ENCODE measurements at places on chromosomes 12 and 14. TPM values are rescaled to one million over a fixed set of nuclear protein-coding genes. Genes with fewer than 3 reads are reported as not detected.

- peak; percentile 31 for DNase-seq
These were observed 40.6 kb downstream of the SCN8A start for GRCh38 chr12:51631591-51631990.

DNA sequence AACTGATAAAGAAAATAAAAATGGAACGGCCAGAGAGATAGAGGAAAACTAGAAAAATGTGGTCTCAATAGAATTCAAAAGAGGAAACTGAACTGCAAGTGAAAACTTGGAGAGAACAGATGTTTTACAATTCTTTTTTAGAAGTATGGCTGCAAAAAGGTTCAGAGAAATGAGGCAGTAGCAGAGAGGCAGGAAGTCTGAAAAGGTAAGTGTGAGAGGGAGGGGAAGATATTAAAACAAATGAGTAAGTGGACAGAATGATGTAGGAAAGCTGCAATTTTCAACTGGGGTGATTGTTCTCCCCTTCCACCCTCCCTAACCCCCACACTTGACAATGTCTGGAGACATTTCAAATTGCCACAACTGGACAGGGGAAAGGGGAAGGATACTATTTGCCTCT is 12.9 kb downstream of the BTBD7 start:
- no peak for DNase-seq

DNA sequence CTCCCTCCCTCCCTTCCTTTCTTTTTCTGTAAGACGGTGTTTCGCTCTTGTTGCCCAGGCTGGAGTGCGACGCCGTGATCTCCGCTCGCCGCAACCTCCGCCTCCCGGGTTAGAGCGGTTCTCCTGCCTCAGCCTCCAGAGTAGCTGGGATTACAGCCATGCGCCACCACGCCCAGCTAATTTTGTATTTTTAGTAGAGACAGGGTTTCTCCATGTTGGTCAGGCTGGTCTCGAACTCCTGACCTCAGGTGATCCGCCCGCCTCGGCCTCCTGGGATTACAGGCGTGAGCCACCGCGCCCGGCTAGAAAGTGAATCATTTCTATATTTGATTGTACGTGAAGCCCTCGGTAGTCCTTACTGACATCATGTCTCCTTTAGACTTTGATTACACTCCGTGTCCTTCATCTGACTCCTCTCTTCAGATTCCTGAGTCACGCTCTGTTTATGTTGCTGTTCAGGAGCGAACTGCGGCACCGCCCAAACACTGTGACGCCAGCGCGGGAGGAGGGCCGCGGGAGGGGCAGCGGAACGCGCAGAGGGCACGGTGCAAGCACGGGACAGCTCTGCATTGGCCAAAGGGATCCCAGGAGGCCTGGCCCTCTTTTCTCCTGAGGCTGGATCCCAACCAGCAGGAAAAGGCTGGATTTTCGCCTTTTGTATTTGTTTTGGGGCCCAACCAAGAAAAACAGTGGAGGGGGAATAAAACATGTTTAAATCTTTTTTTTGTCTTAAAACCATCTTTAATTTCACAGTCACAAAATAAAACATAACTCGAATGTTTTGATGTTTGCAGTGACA is 538 bp upstream of the GABARAPL1 start:
- peak; percentile 99 for DNase-seq

- no peak for DNase-seq
These were observed 334.9 kb downstream of the SNAPC1 start for GRCh38 chr14:62097072-62097471.

- DNase-seq = no peak
These were observed 14.2 kb downstream of the CEP128 start for GRCh38 chr14:80927083-80927989.

GRCh38 chr14:91416744-91417119 is 888 bp downstream of the CCDC88C start:
- DNase-seq = no peak

- DNase-seq = no peak
These were observed 50.9 kb downstream of the ZFP36L1 start for GRCh38 chr14:68741839-68742470.

- DNase-seq = no peak
These were observed 286.4 kb upstream of the TMEM132C start for GRCh38 chr12:127980585-127980984.

DNA sequence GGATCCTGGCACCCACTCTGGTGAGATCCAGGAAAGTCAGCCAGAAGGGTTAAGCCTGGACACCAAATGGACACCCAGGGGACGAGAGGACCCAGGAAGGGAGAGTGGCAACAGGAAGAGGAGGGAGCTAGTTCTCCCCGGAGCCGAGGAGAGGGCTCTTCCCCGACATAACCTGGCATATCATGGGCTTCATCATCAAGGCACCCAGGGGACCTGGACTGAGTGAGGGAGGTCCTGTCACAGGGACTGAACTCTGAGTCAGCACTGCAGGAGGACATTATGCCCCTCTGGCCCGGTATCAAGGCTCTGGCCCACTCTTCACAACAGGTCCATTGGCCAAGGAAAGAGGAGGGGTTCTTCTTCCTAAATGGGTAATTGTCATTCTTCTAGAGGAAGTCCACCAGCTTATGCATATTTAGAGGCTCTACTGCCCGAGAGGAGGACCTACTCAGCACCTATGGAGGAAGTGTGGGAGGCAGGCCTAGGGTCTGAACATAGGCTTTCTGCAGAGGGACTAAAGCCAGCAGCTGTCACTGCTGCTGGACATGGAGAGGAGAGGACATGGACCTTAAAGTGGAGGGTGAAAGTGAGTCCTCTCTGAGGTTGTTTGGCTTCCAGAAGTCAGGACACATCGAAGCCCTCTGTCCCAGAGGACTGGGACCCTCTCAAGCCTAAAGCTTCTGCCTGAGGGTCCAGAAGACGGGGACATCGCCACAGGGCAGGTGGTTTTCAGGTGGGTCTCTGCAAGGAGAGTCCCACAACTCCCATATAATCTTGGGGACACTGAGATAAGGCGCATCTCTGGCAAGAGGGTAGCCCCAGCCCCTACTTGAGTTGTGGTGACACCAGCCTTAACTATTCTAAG is 18.6 kb downstream of the ISCA2 start:
- DNase-seq = no peak

DNA sequence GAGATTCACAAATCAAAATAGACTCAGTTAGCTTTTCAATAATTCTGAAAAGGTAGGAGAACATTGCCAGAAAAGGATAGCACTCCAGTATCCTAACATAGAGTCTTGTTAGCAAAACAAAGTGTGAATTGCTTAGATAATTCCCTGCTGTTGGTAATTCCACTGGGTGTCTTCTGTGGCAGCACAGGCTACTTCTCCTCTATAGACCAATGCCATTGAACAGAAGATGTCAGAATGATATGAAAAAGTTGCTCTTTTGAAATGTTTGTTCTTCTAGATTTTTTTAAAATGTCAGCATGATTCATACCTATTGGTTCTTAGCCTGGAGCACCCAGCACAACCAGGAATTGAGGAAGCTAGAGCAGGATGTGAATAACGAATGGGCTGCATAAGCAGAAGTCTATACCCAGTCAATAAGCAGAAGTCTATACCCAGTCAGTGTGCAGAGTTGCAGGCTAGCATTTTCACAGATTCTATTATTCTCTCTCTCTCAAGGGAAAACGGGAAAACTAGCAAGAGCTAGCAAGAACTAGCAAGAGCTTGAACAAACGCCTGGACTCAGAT is 112.8 kb downstream of the SYT1 start:
- DNase-seq = no peak

DNA sequence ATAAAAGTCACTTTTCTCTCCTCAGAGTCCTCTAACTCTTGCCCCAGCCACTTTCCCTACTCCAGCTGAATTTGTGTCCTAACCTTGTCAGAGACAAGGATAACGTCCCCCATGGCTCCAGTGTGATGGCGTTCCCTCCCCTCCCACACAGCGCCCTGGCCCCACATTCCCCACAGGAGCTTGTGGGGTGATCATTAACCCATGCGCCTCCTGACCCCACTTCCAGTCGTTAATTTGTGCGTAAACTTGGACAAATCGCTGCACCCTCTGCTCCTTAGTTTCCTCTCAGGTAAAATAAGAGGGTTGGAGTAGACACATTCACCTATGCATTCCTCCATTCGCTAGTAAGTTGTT is 22.9 kb upstream of the BCDIN3D start:
- no peak for DNase-seq

- no peak for DNase-seq
These were observed 82.7 kb upstream of the SCN8A start for GRCh38 chr12:51508285-51508684.

NUP37 gene
- 61.9 TPM for total RNA-seq

INSM2 gene
- total RNA-seq = not detected

TSHR gene
- not detected for total RNA-seq

SELPLG gene
- total RNA-seq = 1.0 TPM

KANSL2 gene
- total RNA-seq = 69.0 TPM

PMCH gene
- total RNA-seq = not detected

SHMT2 gene
- total RNA-seq = 258 TPM

KLRK1 gene
- not detected for total RNA-seq

BCL7A gene
- total RNA-seq = 12.4 TPM

KRT8 gene
- total RNA-seq = 1,417 TPM

EML1 gene
- total RNA-seq = 10.1 TPM

LRFN5 gene
- 1.4 TPM for total RNA-seq

TAS2R31 gene
- total RNA-seq = not detected

SLC25A47 gene
- not detected for total RNA-seq

Data from epithelial cell of proximal tubule (primary cell).